ENCODE measurements at places on chromosomes 2 and 18. TPM values are rescaled to one million over a fixed set of nuclear protein-coding genes. Genes with fewer than 3 reads are reported as not detected.

Gene MAP2
- 28.6 TPM for polyA plus RNA-seq

Gene ASIC4
- 0.14 TPM for polyA plus RNA-seq

Gene DYSF
- polyA plus RNA-seq = 17.0 TPM

- DNase-seq = no peak
Observed at GRCh38 chr18:79250301-79250981, 145.3 kb upstream of the NFATC1 start.

GRCh38 chr2:226888378-226888965 lies 52.6 kb downstream of the RHBDD1 start:
- DNase-seq = no peak

- DNase-seq = no peak
Observed at GRCh38 chr2:66477135-66477842, 42.4 kb downstream of the MEIS1 start.
